ENCODE measurements at places on chromosomes 6 and 20. TPM values are rescaled to one million over a fixed set of nuclear protein-coding genes. Genes with fewer than 3 reads are reported as not detected.

CLIC5 gene
- total RNA-seq: 1.0 TPM

GRCh38 chr20:53510262-53510661 is 83.4 kb downstream of the ZNF217 start:
- H3K4me3 ChIP-seq: no peak overlapping the region
- H3K36me3 ChIP-seq: no peaks in the 10 kb centered on the region
- peak; percentile 3 for DNase-seq

PRSS35 gene
- total RNA-seq: 10.6 TPM

- H3K4me3 ChIP-seq: no peak overlapping the region
- H3K36me3 ChIP-seq: no peaks in the 10 kb centered on the region
- H3K27ac ChIP-seq: no peak overlapping the region
Observed at GRCh38 chr6:56490993-56491392, 151.7 kb downstream of the DST start.

DNA sequence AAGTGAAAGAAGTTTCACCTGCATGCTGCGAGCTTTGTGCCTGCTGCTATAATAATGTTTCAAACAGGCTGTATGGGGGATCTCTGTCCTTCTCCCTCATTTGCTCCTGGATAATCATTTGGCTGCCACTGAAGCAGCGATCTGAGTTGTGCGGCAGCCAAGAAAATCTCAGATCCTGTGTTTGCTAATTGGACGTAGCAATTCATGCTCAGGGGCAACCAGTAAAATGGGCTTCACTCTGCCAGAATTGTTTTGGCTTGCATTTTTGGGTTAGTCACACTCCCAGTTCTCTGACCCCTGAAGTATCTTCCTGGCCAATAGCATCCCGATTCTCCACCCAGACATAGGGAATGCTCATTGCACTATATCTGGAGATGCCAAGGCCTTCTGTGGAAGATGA is 13.7 kb upstream of the STXBP5 start:
- no peak overlapping the region for H3K27ac ChIP-seq
- no peaks in the 10 kb centered on the region for H3K4me1 ChIP-seq
- no peaks in the 10 kb centered on the region for H3K36me3 ChIP-seq
- DNase-seq: no peak

DNA sequence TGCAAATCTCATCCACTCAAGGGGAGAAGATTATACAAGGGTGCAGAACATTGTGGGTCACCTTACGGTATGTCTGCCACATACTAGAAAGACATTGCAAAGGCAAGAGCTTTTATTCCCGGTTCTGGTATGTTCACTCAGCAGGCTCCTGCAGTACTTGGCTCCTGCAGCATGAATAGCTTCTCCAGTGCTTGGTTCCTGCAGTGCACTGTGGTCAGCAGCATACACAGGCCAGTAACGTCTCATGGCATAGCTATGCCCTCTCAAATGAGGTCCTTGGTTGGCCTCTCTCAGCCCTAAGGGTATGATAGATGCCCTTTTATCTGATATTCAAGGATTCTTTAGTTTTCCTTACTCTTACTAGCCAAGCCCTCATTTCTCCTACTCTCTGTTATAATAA is 12.6 kb downstream of the TCP11 start:
- no peak for DNase-seq
- no peak overlapping the region for H3K27ac ChIP-seq
- H3K36me3 ChIP-seq: no peaks in the 10 kb centered on the region
- H3K27me3 ChIP-seq: no peaks in the 10 kb centered on the region
- no peak overlapping the region for H3K4me3 ChIP-seq

OR2B3 gene
- total RNA-seq: not detected

- H3K27ac ChIP-seq: no peak overlapping the region
- H3K36me3 ChIP-seq: no peaks in the 10 kb centered on the region
- H3K27me3 ChIP-seq: no peaks in the 10 kb centered on the region
- H3K4me3 ChIP-seq: no peak overlapping the region
- H3K4me1 ChIP-seq: no peaks in the 10 kb centered on the region
Observed at GRCh38 chr6:151551223-151551857, 57.5 kb downstream of the CCDC170 start.

TSHZ2 gene
- total RNA-seq: 64.8 TPM

Measured in adrenal gland (tissue), 19 donors.